ENCODE measurements at places on chromosomes 1 and 21.

- DNase-seq: no peak
These were observed 2.2 kb downstream of the PTGFRN start for GRCh38 chr1:116911779-116912469.

DNA sequence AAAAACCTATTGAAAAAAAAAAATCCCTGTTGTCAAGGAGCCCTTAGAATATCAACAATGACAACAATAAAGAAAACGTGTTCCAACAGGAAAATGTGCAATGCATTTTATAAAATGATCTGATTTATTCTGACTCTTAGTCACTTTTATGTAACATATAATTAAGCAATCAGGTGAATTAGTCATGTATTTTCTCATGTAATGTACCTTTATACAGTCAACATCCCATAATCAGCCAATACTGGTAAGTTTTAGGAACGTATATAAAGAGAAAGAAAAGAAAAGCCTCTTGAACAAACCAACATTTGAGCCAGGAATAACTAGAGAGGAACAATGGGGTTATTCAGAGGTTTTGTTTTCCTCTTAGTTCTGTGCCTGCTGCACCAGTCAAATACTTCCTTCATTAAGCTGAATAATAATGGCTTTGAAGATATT, at the start of gene CLCA4:
Gene CLCA4, plus strand, starts transcription at position 292 of the 435 bp plus-strand sequence. Its CDS starts 42 bp downstream, at position 334.
- DNase-seq: no peak

DNA sequence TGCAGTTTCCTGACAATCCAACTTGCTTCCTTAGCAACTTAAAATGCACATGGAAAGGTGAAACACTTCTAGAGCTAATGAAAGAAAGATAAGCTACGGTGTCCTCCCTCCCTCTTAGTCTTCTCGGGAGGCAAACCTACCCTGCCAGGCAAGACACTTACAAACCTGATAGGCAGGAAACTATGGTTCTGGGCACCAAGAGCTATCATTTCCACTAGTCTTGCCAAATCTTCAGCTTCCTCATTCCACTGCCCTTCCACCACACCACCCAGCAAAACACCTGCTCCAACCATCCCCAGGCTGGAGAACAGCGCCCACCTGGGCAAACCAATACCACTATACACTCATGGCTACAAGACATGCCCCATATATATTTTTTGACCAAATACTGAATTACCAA, 15.2 kb downstream of the NDC1 start:
- no peak for DNase-seq

DNA sequence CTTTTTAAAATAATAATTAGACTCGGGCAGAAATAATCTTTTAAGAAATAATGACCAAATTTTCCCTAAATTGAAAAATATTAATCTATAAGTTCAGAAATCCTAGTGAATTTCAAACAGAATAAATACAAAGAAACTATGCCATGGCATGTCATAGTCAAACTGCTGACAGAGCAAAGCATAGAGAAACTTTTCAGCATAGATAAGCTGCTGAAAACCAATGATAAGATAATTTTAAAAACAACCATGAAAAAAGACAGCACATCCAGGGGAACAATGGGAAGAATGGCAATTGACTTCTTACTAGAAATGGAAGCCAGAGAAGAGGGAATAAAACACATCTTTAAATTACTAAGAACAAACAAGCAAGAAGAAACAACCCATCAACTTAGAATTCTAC, 19.8 kb downstream of the CD1D start:
- no peak for DNase-seq
